AML-193 (cell line): ENCODE measurements at places on chromosomes 3 and 15.

DNA sequence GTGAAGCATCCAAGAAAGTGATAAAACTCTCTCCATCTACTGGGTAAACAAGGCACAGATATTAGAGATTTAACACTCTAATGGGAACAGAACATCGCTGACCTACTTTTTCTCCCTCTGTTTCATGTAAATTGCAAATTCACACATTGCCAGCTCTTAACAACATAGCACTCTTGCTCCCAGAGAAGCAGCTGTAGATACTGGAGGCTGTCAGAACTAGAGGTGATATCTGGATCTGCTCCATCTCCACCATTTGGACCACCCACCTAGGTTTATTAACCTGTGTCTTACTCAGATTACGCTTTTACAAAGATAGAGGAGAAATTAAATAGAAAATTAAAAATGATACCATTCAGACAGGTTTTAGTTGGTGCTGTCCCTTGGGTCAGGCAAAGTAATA, 289.1 kb upstream of the CRBN start:
- DNase-seq: no peak

DNA sequence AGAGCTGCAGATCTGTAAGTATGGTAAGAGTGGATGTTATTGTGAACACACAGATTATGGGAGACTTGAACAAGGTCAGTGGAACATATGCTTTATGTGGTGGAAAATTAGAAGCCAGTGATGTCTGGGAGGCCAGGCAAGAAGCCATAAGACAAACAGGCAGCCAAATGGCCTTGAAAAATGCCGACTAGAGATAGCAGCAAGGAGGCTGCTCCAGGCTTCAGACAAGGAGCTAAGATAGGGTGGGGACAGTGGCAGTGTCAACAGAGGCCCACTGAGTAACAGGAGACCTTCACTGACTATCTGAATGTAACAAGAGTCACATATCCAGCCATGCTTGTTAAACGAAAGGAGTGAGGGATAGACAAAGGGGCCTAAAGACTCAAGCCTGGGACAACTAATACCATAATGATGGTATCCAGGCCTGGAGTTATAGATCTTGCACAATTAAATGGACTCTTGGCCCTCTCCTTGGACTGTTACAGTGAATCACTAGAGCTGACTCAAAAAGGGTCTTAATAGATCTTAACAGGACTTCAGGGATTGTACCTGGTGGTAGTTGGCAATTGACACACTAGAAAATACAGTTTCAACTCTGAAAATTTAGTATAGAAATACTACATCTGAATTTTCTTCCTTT, 50.6 kb downstream of the CFAP20DC start:
- DNase-seq: no peak

- no peak for DNase-seq
These were observed 78.2 kb upstream of the VEPH1 start for GRCh38 chr3:157581371-157581770.

DNA sequence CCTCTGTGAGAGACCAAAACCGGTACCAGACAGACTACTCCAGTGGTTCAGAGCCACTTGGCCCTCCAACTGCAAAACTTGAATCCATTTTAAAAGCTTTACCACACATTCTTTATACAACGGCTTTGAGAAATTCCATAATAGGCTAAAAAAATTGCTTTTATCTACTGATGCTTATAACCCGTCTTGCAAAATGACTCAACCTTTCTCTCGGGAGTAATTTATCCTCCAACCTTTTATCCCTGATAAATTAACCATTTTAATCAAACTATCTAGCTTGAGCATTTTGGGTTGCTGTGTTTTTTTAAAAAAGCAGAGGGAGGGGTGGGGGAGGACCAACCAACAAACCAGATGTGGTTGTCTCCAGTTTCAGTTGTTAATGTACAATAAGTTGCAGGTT, 275.7 kb upstream of the LRTM1 start:
- DNase-seq: no peak

GRCh38 chr3:112610121-112610520, 30.8 kb downstream of the CCDC80 start:
- DNase-seq: no peak

- DNase-seq: no peak
These were observed 13.8 kb downstream of the TLE3 start for GRCh38 chr15:70083946-70084345.

DNA sequence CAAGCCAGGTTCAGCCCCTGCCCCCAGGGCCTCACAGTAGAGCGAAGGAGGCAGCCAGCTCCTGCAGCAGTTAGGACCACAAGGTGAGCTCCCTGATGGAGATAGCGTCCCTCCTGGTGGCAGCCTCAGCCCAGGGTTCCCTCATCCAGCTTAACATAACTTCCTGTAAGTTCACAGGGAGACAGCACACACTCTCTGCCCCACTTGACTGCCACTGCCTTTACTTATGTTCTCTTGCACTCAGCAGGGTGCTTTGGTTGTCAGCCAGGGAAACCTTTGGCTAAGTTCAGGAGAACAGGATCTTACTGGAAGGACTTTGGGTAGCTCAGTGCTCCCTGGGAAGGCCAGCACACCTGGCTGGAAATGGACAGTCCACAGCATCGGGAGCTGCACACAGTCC, 10.9 kb downstream of the KBTBD13 start:
- DNase-seq: no peak

- DNase-seq: no peak
These were observed 85.5 kb upstream of the CGNL1 start for GRCh38 chr15:57290826-57291225.
